ENCODE measurements at places on chromosomes 6 and 20.

- no peak for DNase-seq
Measured at GRCh38 chr6:551405-551804, 105.5 kb downstream of the HUS1B start.

GRCh38 chr6:105191351-105191750 is 11.5 kb upstream of the POPDC3 start:
- no peak for DNase-seq

- DNase-seq: no peak
Measured at GRCh38 chr6:41511443-41512060, 34.6 kb upstream of the FOXP4 start.

DNA sequence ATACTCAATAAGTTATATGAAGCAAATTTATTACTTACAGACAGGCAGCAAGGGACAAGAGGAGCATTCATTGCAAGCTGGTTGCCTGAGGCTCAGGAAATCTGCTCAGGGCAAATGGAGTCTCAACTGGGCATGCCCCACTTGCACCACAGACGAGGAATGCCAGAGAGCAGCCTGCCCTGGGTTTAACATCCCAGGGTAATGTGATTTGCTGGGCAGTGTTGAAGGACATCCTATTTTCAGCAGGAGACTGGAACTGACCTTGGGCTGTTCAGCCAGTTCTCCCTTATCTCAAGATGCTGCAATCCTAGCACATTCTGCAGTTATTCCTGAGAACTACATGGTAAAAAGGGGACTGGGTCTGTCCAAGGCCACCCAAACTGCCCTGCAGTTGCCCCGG is 3.8 kb upstream of the ENTPD6 start:
- DNase-seq: no peak

DNA sequence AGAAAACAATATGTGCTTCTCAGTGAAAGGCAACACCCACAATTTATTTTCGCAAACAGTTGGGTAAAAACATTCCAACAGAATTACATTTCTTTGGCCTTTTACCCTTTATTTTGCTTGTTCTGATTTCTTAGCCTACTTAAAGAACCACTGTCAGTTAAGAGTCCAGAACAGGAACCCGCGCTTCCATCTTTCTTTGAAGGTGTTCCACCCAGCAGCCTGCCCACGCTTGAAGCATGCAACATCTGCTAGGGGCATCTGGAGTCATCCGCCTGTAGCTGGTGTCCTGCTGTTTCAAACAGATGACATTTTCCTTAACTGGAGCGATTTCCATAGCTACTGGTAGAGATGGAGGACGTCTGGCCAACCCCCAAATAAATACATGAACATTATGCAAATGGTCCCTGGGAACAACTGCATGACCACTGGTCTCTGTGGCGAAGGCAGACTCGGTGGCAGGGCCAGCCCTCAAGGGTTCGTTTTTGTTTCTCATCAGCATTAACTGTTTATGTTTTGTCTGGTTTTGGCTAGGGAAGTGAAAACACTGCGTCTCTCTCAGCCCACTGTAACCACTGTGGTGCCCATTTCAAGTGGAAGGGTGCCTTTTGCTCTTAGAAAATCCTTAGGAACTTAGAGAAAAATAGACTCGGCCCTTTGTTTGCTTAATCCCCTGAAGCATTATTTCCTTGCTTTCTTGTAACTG is 51.6 kb downstream of the LAMA4 start:
- DNase-seq: no peak

- DNase-seq: no peak
Measured at GRCh38 chr6:22053391-22053997, 243.3 kb downstream of the PRL start.

GRCh38 chr6:108968325-108969316 is 120.4 kb downstream of the ARMC2 start:
- peak; percentile 84 for DNase-seq

Data from inflammatory macrophage (primary cell).